ENCODE measurements at places on chromosomes 5 and 9. TPM values are rescaled to one million over a fixed set of nuclear protein-coding genes. Genes with fewer than 3 reads are reported as not detected.

GRCh38 chr9:112384690-112385089, 4.8 kb downstream of the HSDL2 start:
- H3K27ac ChIP-seq = no peak overlapping the region
- H3K36me3 ChIP-seq = peaks cover 6% of the 10 kb centered on the region
- H3K4me3 ChIP-seq = no peak overlapping the region

- DNase-seq = no peak
- peaks cover 13% of the 10 kb centered on the region for H3K27me3 ChIP-seq
- H3K4me3 ChIP-seq = no peak overlapping the region
- H3K4me1 ChIP-seq = no peaks in the 10 kb centered on the region
These were observed 28.2 kb downstream of the RASGEF1C start for GRCh38 chr5:180180846-180181245.

- H3K27me3 ChIP-seq = no peaks in the 10 kb centered on the region
- DNase-seq = no peak
- peaks cover 9% of the 10 kb centered on the region for H3K4me1 ChIP-seq
These were observed 43.9 kb upstream of the ORM1 start for GRCh38 chr9:114278881-114279570.

- no peak within 1 kb of the TSS for H3K27ac ChIP-seq
- peaks cover 14% of the 10 kb centered on the region for H3K4me1 ChIP-seq
- no peaks in the 10 kb centered on the region for H3K36me3 ChIP-seq
- DNase-seq = peak; percentile 60
- peaks cover 50% of the 10 kb centered on the region for H3K27me3 ChIP-seq
These were observed at the start of gene P4HA2 for GRCh38 chr5:132227485-132228240. TSS of gene P4HA2 (minus strand) at chr5:132227853. CDS start at chr5:132218626, 9,227 bp downstream.

DNA sequence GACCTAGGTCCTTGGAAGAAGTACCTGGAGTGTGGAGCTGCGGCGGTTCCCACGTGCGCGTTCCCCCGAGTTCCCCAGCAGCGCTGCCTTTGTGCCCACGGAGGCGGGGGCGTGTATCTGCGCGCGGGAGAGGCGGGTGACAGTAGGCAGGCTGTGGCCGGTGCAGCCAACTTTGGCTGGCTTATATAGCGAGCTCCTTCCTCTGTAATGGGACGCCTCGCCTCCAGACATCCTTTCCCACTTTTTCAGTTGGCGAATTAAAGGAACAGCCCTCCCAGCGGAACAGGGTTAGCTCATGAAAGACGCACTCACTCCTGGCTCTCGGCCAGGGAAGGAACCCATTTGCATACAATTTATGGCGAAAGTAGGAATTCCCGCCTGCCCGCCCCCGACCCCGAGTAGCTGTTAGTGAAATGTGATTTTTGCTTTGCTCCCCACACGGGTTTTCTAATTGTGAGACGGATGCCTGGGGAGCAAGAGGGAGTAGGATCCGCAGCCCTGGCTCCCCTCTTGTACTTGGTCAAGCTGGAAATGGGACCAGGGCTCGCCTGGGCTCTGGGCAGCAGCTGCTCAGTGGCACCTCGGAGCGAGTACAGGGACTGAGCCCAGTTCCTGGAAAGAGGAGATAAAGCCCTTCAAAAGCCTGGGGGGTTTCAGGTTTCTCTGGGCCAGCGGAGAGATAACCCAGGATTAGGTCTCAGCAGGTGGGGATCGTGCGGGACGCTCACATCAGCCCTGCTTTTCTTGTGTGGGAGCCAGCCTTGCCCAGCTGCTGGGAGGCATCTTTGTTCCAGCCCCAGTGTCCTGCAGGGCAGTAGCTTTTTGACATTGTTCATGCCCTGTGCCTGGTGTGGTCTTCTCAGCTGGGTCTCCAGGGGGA, at the start of gene TNC:
TSS of gene TNC (minus strand) at position 159 of the 880 bp plus-strand sequence. CDS start 27,139 bp downstream, outside the sequence.
- peaks cover 95% of the 10 kb centered on the region for H3K27me3 ChIP-seq
- no peaks in the 10 kb centered on the region for H3K36me3 ChIP-seq
- peak within 1 kb of the TSS; percentile 46 for H3K4me3 ChIP-seq
- no peak within 1 kb of the TSS for H3K27ac ChIP-seq
- no peak for DNase-seq

- no peak overlapping the region for H3K4me3 ChIP-seq
- no peak overlapping the region for H3K27ac ChIP-seq
- peaks cover 5% of the 10 kb centered on the region for H3K4me1 ChIP-seq
- no peaks in the 10 kb centered on the region for H3K36me3 ChIP-seq
These were observed 137.1 kb downstream of the FGF1 start for GRCh38 chr5:142548739-142549275.

The FAM120AOS gene
- total RNA-seq = 34.8 TPM
